ENCODE measurements at places on chromosomes 12 and 14.

DNA sequence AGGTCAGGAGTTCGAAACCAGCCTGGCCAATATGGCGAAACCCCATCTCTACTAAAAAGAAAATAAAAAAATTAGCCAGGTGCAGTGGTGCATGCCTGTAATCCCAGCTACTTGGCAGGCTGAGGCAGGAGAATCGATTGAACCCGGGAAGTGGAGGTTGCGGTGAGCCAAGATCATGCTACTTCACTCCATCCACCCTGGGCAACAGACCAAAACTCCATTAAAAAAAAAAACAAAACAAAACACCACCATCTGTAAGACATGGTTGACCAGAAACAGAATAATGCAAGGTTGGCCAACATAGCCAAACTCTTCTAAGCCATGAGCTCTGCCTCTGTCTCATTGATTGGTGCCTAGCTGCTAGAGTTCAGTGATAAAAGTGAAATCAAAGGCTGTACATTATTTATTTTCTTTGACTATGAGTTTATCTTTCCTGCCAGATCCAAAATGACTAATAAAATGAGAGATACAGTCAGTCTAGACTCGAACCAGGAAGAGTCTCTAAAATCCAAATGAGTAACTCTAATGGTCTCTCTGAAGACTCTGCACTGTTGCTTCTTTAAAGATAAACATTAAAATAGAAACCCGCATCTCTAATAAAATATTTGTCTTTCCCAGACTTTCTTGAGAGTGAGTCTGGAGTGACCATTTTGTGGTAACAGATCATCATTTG, 404.7 kb downstream of the DAD1 start:
- DNase-seq = no peak

DNA sequence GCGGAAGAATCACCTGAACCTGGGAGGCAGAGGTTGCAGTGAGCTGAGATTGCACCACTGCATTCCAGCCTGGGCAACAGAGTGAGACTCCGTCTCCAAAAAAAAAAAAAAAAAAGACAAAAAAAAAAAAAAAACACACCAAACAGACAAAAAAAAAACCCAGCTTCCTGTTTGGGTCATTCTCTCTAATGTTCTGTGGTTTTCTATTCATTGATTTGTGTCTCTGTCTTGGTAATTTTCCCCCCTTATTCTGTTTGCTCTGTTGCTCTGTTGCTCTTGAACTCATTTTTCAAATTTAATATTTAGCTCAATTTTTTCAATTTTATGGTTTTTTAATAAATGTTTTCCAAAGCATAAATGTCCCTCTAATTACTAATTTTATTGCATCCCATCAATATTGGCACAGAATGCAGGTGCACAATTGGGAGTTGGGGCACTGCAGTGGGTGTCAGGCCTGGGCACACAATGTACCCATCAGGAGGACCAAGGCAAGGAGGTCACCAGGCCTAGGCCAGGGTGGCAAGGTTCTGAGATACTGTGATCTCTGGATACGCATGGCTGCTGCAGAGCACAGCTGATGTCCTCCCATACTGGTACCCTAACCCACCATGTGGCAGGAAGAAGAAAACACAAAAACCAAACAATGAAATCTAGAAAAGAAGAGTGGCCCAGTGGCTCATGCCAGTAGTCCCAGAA, 8.0 kb upstream of the GNPTAB start:
- no peak for DNase-seq

GRCh38 chr14:87888136-87888999, 104.6 kb downstream of the GALC start:
- DNase-seq = no peak

DNA sequence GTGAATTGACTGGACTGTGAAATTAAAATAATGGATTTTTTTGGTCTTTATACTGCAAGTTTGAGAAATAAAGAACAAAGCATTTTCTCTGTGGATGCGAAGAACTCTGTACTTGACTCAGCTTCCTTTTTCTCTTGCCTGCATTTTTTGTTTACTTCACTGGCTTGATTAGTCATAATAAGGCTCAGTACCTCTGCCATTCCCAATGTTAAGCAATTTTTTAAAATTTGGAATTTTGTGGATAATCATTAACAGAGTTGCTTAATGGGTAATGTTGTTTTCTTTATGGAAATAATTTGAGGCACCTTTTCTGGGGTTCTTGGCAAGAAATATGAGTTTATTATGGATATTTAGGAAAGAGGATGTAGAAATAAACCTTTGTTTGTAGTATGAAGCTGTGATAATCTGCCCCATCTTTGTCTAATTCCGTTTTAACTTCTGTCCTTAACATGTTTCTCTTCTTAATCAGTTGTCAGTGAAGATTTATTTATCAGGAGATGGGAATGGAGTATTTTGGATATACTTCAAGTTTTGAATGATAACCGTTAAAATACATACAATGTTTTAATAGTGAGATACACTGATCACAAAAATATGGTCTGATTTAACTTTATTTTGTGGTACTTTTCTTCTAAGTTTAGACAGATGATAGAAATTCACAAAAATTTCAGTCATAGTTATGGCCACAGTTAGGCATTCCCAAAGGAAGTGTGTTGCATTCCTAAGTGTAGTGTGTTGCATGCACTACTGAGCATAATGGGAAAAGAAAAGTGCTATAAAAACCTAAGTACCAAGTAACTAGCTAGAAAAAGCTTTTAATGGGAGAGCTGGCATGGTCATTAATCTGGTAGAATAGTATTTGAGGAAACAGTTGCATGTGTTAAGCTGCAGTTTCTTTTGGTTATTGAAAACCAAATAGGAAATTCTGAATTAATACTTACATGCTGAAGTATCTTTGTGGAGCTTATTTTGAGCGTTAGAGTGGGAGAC, 27.7 kb downstream of the WNK1 start:
- DNase-seq = no peak

DNA sequence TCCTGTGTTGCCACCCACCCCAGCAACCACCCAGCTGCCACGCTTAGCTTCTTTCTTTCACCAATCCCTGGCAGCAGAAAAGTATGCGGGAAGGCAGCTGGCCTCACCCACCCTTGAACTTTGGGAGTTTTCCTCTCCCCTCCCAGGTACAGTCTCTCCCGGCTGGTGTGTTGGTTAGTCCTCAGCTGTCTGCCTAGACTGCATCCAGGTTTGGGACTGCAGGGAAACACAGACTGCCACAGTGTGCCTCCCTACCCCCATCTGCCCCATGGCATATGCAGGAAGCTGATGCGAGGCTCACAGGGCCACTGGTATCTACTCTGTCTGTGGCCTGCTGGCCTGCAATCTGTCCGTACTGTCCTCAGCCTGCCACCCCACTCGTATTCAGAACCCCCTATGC, 2.1 kb downstream of the CD9 start:
- no peak for DNase-seq

GRCh38 chr12:64976131-64976530, 145.0 kb downstream of the WIF1 start:
- peak; percentile 5 for DNase-seq

DNA sequence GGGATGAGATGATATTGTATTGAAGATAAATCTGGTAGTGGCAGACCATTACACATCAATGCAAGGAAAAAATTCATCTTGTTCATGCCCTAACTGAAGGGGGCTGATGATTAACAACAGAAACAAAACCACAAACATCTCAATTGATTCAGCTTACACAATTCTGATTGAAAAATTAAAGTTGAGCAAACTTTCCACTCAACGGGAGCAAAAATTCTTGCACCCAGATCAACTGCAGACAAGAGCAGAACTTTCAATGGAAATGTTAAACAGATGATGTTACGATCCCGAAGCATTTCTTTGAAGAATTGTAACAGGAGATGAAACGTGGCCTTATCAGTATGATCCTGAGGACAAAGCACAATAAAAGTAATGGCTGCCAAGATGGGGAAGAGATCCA, 172.4 kb upstream of the SOX5 start:
- DNase-seq = no peak

DNA sequence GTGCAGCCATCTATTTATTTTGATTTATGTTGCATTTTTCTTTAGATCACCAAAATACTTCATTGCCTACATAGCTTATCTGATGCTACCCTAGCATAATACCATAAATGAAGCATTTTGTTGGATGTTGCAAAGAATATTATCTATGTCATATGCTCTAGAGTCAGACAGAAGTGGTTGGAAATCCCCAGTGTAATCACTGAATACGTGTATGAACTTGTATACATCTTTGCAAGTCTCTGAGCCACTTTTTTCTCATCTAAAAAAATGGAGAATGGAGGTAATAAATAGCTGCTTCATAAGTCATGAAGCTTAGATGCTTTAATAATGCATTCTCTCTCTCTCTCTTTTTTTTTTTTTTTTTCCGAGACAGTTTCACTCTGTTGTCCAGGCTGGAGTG, 18.5 kb downstream of the EVL start:
- DNase-seq = no peak

GRCh38 chr12:98653866-98654493, 8.9 kb downstream of the APAF1 start:
- DNase-seq = no peak

- DNase-seq = no peak
Measured at GRCh38 chr14:105919458-105920150, 393.2 kb downstream of the TMEM121 start.

Data from HL-60 (cell line).